T1000 (cell line): ENCODE measurements at places on chromosomes 16 and 17.

GRCh38 chr17:28957277-28957991, 6.1 kb upstream of the PHF12 start:
- no peak for DNase-seq

DNA sequence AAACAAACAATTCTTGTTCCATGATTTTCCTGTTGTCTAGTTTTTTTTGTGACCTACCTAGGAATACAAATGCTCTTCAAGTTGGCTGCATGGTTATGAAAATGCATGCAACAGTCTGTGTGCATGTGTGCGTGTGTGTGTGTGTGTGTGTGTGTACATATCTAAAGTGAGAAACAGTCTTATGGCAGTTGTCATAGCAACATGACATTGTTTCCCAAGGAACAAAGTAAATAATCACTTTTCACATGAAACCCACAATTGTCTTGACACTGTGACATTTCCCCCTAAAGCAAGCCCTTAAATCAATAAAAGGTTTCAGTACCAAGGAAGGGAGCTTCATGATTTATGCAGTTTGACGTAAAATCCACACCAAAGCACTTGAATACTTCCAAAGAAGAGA, 758.4 kb downstream of the CDH8 start:
- DNase-seq, result no peak

DNA sequence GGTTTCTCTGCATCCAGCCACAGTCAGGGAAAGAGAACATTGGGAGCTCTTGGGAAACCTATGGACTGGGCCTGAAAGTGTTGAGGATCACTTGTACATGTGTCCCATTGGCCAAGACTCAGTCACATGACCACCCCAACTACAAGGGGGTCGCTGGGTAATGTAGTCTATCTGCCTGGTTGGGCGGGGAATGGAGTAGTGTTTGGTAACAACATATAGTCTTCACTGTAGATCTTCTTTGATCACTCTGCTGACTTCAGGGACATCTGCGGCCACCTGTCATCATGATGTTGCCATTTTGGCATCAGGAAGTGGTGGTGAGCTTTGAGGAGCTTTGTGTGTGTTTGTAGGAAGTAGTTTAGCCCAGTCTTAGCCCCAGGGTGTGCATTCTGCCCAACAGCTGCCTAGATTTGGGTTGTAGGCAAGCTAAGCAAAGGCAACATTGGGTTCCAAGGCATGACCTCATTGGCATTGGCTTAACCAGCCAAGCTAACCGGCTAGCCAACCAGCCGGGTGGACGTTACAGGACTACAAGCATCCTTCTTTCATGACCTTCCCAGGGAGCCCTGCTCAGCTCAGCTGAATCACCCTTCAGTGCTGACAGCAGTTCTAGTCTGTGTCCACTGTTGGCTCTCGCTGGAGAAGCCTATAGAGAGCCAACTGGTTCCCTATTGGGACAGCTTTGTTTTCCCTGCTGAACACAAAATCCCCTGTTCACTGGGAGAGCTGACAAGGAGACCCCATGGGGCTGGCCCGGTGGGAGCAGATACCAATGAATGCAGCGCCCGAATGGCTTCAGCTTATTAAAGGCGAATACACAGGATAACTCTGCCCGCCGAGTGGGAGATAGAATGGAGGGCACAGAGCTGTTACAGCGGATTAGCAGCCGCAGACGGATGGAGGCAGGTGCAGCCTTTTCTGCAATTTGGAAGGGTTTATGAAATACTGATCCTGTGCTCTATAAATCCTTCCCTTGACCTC, 178.6 kb downstream of the NTN1 start:
- DNase-seq, result no peak

- no peak for DNase-seq
These were observed 11.0 kb upstream of the LHX1 start for GRCh38 chr17:36926226-36926625.

DNA sequence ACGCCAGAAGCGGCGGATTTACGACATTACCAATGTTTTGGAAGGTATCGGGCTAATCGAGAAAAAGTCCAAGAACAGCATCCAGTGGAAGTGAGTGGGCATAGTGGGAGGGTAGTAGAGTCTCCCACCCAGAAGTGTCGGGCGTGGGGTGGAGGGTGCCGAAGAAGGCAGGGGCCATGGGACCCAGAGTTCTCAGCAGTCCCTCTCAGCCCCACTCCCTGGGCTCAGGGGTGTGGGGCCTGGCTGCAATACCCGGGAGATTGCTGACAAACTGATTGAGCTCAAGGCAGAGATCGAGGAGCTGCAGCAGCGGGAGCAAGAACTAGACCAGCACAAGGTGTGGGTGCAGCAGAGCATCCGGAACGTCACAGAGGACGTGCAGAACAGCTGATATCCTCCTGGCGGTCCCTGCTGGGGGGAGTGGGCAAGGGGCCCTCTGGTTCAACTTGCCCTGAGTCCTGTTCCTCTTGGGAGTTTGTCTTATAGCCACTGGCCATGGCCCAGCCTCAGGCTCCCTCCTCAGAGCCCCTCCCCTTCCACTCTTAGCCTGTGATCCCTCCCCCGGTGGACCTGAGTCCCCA, 916 bp downstream of the E2F4 start:
- no peak for DNase-seq

GRCh38 chr17:65604070-65604469, 42.6 kb upstream of the AXIN2 start:
- DNase-seq, result peak; percentile 25

GRCh38 chr17:46013502-46014165, 14.6 kb downstream of the STH start:
- no peak for DNase-seq

- no peak for DNase-seq
These were observed 6.5 kb upstream of the OR2C1 start for GRCh38 chr16:3349175-3349574.
